ENCODE measurements at places on chromosomes 5 and 9.
A peak's percentile ranks its signal among the peaks of the same experiment; 100 is the strongest.

DNA sequence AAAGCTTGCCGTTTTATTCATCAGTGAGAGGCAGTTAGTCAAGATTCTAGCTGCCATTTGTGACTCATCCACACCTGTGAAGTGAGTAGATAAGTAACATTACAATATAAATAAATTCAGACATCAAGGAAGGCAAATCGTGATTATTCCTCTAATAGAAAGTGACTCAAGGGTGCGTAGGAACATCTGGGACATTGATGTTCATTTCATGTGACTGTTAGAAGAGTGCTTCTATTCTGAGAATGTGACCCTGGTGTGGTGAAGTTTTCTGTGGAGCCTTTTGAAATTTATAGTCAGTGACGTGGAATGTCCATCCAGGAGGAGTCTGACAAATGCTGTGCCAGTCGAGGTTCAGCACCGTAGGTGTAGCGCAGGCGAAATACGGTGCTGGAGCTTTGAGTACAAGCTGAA lies 48.4 kb upstream of the FAM240B start:
- no peak for DNase-seq

DNA sequence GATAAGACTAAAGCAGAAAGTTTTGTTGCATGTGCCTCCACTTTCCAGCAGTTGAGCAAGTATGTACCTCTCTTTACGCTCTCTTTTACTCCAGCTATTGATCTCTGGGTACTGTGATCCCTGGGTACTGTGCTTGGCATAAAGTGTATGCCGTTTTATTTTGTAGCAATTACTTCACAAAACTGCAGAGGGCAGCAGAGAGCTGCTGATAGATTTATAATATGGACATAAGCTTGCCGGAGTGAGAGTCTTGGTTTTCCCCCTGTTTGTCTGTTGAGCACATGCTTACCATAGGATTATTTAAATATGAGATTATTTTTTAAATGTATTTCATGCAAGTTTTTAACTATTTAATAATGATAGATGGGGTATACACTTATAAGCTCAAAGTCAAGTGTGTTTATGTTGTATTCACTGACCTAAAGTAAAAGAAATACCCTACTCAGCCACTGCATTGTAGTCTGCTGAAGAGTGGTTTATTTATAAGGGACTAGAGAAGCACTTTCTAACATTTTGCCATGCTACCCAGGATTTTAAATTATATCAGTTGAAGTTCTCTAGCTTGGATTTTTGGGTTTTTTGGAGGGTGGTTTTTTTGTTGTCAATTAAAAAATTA lies 13.0 kb downstream of the TTC1 start:
- DNase-seq: peak; percentile 14

- DNase-seq: no peak
Observed at GRCh38 chr5:179699616-179700237, 960 bp downstream of the CANX start.

DNA sequence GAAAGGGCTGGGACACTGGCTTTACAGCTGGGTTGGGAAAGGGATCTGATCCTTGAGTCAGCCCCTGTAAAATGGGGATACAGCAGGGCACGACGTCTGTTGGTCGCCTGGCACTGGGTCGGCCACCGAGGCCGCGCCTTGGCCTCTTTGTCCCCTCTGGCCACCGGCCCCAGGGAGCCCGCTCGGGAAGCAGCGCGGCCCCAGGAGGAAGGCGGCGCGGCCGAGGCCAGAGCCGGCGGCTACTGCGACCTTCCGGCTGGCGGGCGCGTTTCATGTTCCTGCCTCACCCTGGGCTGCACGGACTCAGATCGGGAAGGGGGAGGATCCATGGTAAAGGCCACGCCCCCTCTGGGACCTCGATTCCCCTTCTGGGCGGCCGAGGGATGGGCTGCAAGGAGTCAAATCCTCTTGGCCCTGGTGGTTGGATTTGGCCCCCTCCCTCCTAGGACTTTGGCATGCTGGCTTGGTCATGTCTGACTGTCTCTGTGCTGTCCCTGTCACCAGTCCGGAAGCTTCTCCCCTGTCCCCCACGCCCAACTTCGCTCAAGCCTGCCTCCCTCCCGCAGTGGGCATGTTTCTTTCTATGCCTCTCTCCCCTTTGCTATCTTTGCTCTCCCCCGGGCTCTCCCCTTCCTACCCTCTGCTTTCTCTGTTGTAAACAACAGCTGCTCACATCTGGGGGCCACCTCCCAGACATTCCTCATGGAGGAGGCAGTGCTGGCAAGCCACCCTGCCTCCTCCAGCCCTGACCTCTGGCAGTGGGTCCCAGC lies 25.8 kb downstream of the FPGS start:
- peak; percentile 33 for DNase-seq

DNA sequence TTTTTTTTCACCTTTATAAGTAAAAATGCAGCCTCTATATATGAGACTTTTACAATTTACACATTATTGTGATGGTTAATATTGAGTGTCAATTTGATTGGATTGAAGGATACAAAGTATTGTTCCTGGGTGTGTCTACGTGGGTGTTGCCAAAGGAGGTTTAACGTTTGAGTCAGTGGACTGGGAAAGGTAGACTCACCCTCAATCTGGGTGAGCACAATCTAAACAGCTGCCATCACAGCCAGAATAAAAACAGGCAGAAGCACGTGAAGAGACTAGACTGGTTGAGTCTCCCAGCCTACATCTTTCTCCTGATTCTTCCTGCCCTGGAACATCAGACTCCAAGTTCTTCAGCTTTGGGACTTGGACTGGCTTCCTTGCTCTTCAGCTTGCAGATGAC lies 132.8 kb upstream of the DPYSL3 start:
- DNase-seq: no peak

DNA sequence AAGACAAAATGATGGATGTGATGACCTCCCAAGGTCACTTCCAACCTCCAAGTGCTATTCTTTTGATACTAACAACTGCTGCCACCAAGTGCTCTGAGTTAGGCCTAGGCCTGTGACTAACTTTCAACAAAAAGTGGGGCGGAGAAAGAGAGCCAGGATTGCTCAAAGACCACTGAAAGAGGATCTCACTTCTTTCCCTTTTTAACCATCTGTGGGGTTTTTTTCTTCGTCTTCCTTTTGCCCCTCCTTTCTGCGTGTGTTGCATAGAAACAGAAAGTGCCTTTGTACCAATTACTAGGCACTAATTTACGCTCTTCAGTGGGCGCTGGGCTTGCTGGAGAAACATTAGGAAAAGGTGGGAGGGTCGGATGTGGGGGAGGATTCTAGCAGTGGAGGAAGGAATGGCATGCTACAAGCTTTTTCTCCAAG lies 8.0 kb downstream of the KLF9 start:
- no peak for DNase-seq

All from NCI-H1092 (cell line).